ENCODE measurements at places on chromosomes 2 and 18.
A peak's percentile ranks its signal among the peaks of the same experiment; 100 is the strongest.

GRCh38 chr2:220296174-220296573, 668.7 kb downstream of the SLC4A3 start:
- no peak for DNase-seq

GRCh38 chr2:36820942-36821605, 124.6 kb downstream of the VIT start:
- no peak for DNase-seq

- peak; percentile 30 for DNase-seq
Measured at GRCh38 chr18:76493213-76494161, 1.6 kb downstream of the ZNF516 start.

DNA sequence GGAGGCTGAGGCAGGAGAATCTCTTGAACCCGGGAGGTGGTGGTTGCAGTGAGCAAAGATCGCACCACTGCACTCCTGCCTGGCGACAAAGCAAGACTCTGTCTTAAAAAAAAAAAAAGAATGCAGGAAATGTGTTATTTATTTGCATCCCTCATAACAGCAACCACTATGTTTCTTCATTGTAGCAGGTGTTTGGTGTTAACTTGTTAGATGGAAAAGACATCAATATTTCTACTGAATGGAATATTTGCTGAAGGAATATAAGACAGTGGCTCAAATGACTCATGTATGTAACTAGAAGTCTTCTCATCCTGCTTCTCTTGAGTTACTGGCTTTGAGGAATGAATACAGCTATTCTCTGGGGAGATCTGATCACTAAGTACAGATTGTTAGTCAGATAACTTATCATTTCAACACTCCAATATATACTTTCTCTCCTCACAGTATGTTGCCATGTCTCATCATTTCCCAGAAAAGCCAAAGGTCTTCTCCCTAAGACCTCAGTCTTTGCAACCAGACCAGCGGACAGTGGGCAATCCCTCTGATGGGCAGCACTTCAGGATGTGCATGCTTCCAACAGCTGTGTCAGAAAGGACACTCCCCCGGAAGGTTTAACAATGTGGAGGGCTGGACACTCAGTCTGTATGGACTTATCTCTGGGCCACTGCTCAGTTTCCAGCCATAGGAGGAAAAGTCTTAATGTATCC, 104.4 kb upstream of the STK17B start:
- no peak for DNase-seq

- DNase-seq = peak; percentile 93
Measured at GRCh38 chr2:135741395-135742324, at the start of gene UBXN4. Gene UBXN4, plus strand, starts transcription at chr2:135741855. Its CDS starts 75 bp downstream, at chr2:135741930.

DNA sequence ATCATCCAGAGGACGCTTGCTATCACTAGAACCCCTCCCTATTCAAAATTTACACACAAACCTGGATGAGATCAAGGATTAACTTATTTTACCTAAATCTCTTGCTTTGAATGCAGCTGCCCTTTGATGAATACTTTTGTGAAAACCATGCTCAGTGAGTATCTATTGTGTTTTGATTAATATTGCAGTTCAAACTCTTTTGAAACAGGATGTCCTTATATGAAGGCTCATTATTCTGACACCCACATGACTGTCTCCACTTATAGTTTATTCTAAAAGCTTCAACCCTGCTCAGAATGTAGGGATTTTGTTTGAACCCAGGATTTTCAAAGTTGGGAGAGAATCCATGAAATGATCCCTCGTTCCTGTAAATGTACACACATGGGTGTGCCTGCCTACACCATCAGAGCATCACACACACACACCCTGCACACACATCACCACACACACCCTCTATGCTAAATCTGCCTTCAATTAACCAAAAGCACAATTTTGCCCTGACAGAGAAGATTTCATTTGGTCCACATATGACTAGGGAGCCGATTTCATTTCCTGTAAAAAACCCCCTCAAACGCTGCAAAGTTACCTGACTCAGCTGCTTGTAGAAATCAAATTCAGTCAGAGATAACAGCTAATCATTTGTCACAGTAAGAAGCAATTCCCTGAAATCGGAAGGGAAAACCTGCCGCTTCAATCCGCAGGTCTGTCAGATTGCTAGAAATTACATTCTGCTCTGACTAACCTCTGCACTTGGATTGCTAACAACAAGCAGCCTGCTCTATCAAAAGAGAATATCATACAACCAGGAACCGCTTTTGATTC, 65.2 kb downstream of the ZEB2 start:
- no peak for DNase-seq

DNA sequence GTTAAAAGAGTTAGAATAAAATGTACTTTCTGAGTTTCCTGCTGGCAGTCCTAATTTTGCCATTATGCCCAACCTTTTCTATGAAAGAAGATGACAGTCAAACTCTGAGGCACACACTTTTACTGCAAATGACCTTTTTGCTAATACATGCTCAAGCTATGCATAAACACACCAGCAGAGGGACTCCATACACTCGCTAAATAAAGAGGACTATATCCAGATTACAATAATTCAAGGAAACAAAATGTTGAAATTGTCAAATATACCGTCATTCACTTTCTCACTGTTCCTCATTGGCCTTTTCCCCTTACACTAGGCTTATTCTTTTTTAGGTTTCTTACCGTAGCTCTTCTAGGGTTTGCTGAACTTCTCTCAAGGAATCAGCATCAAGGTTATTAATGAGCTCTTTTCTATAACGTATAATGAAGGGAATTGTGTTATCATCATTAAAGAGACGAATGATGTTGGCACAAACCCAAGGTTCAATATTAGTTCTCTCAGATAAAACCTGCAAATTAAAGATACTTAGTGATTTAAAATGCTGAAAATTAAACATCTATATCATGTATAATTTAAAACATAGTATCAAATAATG, 25.7 kb downstream of the SRBD1 start:
- DNase-seq = no peak

DNA sequence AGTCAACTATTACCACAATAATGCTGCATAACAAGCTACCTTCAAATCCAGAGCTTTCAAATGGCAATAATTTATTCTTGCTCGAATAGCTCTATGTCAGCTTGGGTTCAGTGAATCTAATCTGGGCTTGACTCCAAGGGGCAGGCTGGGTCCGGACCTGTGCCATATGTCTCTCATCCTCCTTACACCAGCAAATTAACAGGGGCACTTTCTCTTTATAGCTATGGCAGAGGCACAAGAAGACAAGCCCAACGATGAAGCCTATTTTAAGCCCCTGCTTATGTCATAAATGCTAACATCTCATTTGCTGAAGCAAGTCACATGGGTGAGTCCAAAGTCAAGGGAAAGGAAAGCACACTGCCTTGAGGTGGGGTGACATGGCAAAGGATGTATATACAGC, 13.3 kb upstream of the ZNF521 start:
- no peak for DNase-seq

Data from stimulated activated CD4-positive, alpha-beta T cell treated with anti-CD3 and anti-CD28 coated beads, Interleukin-2, amount 100 ng/mL, for 24 hours (primary cell).